ENCODE measurements at places on chromosomes 3 and 15.
A peak's percentile ranks its signal among the peaks of the same experiment; 100 is the strongest.

- no peak for DNase-seq
Observed at GRCh38 chr3:65532215-65532614, 506.5 kb downstream of the MAGI1 start.

GRCh38 chr3:134643150-134643675 is 7.6 kb downstream of the KY start:
- DNase-seq, result no peak

DNA sequence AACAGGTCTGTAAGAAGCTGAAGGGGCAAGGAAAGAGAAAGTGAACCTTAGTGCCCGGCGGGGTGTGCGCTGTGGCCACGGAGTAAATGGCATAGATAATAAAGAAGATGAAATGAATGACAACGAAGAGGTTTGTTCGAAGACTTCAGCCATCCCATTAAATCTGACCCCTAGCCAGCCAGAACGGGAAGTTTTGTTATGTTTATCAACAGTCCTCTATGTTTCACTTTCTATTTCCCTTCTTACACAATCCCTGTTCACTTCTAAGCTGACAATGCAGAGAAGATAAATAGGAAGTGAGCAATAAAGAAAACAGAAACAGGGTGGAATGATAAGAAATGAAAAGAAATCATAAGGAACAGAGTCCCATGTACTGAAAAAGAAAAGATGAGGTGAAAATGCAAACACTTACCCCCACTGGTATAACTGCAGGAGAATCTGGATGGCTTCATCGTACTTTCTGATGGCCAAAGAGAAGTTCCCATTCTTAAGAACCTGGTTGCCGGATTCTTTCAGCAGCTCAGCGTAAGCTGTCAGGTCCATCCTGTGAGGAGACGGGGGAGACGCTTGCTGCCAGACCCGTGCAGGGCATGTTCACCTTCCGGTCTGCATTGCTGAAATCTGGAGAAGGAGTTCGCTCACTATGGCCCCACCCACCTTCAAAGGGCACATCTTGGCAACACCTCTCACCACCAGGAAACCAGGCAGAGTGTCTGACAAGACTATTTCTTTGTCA is 36.8 kb downstream of the TRANK1 start:
- DNase-seq, result no peak

GRCh38 chr15:69758810-69759790 is 306.5 kb downstream of the RPLP1 start:
- DNase-seq, result no peak

- no peak for DNase-seq
Observed at GRCh38 chr3:14699643-14700042, 24.7 kb downstream of the C3orf20 start.

DNA sequence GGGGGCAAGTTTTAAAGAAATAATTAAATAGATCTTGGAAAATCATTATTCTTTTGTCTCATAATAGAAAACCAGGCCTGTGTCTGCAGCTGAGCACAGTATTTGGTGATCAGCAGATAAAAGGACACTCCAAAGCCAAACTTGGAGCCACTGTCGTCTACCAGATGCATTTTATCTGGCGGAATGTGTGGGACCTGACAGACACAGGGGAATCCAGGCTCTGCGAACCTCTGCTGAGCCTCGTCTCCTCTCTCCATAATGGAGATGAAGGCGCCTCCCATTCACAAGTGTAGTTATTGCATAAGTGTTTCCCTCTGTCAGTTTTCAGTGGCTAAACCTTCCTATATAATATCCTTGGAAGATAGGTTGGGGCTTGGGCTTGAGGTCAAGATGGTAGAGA is 42.1 kb downstream of the EEFSEC start:
- DNase-seq, result no peak

DNA sequence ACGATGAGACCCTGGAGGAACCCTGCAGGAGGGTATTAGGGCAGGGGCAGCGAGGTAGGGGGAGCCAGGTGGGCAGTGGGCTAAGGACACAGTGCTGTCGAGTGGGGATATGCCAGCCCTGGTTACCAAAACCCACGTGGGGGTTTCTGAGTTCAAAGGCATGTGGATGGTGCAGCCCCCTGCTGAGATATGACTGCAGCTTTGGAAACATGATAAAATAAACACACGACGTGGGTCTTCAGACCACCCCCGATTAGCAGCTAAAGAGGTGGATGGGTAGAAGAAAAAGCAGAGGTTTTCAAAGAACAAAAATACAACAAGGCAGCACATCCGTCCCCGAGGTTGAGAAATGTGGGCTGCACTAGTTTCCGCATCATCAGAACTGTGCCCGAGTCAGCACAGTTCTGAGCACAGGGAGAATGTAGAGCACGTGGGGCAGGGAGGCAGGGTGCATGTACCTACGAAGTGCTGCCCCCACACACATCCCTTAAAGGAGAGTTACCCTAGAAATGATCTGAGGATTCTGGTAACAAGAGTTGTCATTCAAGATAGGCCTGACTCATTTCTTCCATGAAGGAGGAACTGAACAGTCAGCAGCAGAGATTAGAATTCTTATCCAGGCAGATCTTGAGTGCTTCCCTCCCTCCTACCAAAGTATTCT is 121.3 kb downstream of the RPLP1 start:
- DNase-seq, result no peak

- no peak for DNase-seq
Observed at GRCh38 chr3:13836658-13837587, 42.9 kb downstream of the WNT7A start.

- no peak for DNase-seq
Observed at GRCh38 chr3:41163006-41163405, 36.3 kb upstream of the CTNNB1 start.

DNA sequence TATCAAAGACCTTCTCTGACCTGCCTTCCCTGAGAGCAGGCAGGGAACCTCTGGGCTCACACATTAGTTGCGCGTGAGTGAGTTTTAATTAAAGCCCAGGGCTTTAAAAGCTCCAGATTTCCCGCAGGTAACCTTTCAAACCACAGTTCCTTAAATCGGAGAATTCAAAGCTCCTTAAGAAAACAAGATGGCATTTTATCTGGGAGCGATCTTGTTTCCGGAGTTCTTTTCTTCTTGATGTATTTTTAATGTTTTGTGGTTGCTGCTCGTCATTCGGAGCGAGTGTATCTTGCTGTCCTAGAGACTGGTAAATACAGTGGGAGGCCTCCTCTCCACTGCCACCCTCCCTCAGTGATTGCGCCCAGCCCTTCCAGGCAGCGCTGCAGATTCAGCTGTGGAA is 284.3 kb downstream of the CLSTN2 start:
- no peak for DNase-seq

GRCh38 chr15:31228980-31229826 is 97.4 kb upstream of the KLF13 start:
- DNase-seq, result no peak

GRCh38 chr3:57890874-57891273 is 117.3 kb upstream of the FLNB start:
- DNase-seq, result peak; percentile 52

- peak; percentile 11 for DNase-seq
Observed at GRCh38 chr15:90099868-90100831, 2.1 kb downstream of the IDH2 start.

GRCh38 chr15:85031086-85031943 is 49.7 kb downstream of the PDE8A start:
- no peak for DNase-seq

- DNase-seq, result no peak
Observed at GRCh38 chr3:66729687-66730393, 229.0 kb upstream of the LRIG1 start.

- no peak for DNase-seq
Observed at GRCh38 chr15:86201313-86202008, 121.8 kb downstream of the AGBL1 start.

DNA sequence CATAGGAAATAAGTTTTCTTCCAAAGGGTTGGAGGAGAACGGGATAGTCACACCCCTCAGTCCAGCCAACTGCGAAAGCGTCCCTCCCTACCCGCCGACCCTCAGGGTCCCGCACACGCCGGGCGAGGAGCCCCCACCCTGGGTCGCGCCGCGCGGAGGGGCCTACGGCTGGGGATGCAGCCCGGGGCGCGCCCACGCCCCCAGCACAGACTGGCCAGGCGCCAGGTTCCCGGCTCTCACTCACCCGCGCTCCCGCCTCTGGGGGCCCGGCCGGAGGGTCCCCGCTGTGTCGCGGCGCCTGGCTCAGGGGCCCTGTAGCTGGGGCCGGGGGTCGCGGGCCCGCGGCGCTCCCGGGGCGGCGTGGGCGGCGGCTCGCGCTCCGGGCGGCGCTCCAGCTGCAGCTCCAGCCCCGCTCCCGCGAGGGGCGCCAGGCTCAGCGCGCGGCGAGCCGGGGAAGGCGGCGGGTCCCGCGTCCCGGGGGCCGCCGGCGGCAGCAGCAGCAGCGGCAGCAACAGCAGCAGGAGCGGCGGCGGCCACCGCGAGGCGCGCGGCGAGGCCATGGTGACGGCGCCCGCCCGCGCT is 375 bp downstream of the HEG1 start:
- no peak for DNase-seq

DNA sequence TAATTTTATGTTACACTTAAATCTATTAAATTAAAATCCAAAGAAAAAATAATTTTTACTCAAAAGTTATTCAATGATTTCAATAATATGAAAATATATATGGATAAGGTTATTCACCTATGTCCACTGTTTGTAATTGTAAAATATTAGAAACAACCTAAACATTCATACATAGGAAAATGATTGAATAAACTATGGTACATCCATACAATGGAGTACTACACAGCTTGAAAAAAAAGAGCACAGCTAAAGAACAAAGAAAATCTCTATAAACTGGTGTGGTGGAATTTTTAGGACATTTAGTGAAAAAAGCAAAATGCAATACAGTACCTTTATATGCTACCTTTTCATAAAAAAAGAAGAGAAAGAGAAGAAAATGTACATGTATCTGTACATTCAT is 52.8 kb downstream of the SHOX2 start:
- no peak for DNase-seq

- DNase-seq, result no peak
Observed at GRCh38 chr3:125587039-125587648, 8.2 kb downstream of the OSBPL11 start.

DNA sequence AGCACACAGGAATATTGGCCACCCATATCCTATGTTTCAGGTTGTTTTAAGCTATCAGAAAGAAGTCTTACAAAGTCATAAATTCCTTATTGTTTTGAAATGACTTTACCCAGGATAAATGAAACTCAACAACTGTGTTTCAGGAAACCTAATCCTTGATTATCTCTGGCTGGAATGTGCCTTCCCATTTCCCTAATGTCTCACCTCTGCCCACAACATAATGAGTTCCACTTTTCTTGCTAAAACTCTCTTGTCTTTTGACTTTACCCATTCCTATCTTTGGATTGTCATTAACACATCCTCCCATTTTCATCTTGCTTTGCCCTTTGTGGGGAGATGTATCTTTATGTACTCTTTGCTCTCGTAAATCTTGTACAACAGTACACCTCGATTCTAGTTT is 200.0 kb upstream of the DNAJC19 start:
- DNase-seq, result no peak

DNA sequence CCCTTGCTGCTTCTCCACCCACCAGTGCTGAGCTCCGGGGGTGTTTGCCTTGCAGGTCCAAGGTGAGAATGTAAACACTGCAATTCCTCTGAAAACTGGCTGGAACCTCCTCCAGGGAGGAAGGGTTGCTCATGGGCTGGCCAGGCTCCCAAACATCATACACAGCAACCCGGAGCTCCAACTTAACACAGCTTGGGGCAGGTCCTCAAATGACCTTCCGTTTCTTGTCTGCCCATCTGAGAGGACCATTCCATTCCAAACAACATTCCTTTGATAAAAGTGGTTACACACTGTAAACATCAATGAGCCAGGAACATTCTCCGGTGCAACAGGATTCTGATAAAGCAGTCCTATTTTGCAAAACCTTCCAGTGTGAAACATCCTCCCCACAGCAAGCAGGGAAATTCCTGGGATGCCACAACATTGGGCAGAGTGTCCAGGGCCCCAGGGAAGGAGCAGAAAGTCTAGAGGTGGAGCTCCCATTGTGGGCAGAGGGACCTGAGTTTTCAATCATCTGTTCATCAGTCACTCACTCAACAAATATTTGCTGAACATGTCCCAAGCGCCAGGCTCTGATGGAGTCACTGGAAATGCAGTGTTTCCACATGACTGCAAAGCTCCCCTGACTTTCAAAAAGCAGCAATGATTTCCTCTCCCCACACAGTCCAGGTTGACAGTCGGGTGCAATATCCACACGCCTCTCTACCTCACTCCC is 7.3 kb upstream of the HEG1 start:
- DNase-seq, result peak; percentile 92

GRCh38 chr3:135059580-135059979 is 264.5 kb downstream of the EPHB1 start:
- DNase-seq, result no peak

DNA sequence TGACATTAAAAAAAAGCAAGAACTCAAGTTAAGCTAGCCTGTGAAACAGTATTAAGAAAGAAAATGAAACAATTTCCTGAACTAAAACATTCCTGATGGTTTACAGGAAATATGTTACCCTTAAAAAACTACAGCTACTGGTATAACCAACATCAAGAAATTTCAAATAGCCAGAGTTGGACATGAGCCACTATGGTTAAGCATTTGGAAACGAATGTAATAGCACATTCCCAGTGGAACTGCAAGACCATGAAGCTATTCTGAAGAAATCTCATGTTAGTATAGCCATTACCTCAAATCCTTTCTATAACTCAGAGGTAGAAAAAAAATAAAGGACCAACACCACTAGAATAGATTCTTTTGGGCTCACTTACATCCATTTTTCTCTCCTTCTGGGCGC is 30.2 kb downstream of the CPNE4 start:
- DNase-seq, result peak; percentile 86

DNA sequence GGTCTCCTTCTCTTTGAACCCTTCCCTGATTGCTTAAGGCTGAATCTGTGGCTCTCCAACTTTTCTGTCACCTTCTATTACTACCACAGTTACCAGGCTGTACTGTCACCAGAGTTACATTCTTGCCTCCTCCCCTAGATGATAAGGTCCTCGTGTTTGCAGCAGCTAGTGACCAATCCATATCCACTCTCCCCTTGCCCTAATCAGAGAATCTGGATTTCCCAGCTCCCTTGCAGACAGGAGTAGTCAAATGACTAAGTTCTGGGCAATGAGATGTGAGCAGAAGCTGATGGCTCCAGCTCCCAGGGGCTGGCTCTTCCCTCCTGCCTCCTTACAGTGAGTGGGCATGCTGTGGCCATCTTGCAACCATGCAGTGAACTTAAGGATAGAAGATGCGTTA is 95.4 kb upstream of the VGLL4 start:
- DNase-seq, result no peak

DNA sequence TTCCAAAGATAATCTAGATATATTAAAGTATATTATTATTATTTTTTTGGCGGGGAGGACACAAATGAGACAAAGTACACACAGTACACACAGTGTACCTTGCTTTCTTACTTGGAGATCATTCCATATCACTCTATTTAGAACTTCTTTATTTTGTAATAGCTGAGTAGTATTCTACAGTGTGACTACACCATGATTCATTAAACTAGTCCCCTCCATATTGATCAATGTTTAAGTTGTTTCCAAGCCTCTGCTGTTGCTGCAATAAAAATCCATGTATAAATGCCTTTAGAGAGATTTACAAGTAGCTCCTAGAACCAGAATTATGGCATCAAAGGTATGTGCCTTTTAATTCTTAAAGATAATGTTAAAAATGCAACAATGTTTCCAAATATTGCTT is 38.8 kb downstream of the PYGO1 start:
- no peak for DNase-seq

Measured in fibroblast of skin of left quadriceps (primary cell).